ENCODE measurements at places on chromosomes 1 and 21.
A peak's percentile ranks its signal among the peaks of the same experiment; 100 is the strongest.

DNA sequence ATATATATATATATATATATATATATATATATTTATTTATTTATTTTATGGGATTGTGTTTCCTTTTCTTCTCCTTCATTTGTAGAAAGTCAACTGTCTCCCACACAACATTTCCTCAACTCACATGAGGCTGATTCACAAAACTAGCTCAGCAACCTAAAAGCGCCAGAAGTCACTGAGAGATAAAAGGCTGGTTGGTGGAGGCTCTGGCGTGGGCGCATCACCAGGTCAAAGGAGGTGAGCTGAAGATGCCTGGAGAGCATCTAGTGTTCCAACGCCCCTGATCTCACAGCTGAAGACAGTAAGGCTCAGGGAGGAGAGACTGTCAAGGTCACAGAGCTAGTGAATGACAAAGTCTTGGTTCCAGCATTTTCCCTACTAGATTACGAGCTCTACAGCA, 78.0 kb downstream of the HLCS start:
- no peak for DNase-seq

DNA sequence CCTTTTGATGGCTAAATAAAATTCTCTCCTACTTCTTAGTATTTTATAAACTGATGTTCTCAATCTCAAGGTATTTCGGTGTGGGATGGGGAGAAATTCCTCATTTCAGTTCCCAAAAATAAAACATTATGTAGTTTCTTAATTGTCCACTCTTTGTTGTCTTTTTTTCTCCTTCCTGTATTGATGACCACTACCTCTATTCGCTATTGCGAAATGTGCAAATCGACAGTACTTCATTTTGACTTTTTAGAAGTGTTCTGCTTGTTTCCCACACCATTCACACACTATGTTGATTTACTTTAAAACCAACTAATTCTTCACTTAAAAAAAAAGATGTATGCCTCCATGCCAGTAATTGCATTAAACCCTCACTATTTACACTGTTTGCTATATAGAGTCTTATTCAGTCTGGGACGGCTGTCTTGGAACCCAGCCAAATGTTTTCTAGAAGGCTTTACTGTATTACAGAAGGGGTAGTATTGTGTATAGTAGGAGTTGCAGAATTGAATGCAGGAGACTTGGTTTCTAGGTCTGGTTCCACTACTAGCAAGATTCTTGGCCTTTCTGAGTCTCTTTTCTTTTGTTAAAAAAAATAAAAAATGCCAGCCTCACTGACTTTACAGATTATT, 5.6 kb downstream of the RNF2 start:
- no peak for DNase-seq

GRCh38 chr1:108033550-108033951, 68.6 kb upstream of the VAV3 start:
- DNase-seq = no peak

DNA sequence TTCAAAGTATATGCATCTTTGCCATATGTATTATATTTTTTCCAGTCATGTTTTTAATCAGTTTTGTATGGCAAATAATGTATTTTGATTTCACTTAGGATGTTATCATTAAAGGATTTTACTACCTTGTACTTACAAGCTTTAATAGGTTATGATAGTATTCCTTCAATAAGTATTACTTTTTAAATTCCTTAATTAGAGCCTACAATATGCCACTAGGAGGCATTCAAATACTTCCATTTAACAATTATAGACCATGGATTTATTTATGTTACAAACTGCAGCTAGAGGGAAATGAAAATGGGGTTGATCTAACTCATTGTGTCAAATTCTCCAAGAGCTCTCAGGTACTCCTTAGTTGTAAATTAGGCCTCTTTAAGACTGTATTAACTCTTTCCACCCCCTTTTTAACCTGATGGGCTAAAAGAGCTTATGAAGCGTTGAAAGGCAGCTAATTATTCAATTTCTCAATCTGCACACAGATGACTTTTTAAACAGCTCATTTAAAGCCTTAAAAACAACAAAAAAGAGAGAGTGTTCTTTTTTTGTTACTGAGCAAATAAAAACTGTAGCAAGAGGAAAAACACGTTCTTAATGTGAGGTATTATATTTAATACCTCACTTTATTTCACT, 156.2 kb downstream of the DENND1B start:
- no peak for DNase-seq

- no peak for DNase-seq
Measured at GRCh38 chr1:225450491-225451191, 22.8 kb upstream of the LBR start.

DNA sequence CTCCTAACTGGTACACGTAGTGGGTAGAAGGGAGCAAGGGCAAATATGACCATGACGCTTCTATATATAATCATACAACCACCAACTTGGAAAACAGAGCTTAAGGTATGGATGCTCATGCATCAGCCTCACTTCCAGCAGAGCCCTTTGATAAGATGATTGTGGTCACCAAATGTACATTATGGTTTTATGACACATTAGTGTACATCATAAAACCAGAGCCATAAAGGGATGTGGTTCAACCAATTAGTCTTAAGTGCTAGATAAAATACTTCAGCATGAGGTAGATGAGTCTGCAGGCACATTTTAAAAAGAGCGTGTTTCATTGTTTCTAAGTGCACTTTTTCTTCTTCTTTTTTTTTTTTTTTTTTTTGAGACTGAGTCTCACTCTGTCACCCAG, 43.7 kb downstream of the NIBAN1 start:
- DNase-seq = no peak

- DNase-seq = peak; percentile 63
Measured at GRCh38 chr1:231724876-231725647, 98.5 kb downstream of the DISC1 start.

GRCh38 chr1:220825819-220826551, 39.3 kb downstream of the MTARC1 start:
- DNase-seq = no peak

DNA sequence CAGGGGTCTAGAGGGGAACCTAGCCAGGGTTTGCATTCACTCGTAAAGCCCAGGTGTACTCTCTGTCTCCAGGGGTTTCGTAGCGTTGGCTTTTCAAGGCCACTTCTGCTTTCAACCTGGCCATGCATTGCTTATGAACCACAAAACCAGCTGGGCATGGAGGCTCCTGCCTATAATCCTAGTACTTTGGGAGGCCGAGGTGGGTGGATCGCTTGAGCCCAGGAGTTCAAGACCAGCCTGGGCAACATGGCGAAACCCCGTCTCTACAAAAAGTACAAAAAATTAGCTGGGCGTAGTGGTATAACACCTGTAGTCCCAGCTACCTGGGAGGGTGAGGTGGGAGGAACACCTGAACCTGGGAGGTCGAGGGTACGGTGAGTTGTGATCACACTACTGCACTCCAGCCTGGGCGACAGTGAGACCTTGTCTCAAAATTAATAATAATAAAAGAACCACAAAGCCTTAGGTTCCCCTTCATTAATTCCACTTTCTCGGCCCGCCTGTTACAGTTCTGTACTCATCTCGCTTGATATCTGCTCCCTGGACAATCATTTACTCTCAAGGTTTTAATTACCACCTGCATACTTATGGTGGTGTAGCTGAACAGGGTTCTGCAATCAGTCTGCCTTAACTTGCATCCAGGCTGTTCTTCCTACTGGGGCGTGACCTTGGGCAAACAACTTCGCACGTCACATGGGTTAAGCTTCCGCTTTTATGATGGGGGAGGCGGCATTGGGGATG, 6.1 kb downstream of the SLC16A4 start:
- no peak for DNase-seq

DNA sequence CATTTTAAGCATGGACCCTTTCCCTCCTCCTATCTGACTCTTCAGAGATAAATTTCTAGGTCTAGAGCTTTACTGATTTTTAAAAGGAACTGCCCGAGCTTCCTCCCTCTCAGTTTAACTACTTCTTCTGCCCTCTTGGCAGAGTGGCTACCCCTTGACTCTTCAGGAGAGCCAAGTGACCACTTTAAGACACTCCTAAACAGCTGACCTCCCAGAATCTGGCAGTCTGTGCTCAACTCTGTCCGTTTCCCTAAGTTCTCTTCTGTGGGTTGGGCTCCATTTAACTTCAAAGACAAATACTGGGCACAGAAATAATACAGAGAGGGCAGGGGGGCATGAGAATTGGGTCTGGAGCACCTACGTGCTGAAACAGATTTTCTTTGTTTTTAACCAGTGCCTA, 196.3 kb upstream of the FOXD3 start:
- no peak for DNase-seq

DNA sequence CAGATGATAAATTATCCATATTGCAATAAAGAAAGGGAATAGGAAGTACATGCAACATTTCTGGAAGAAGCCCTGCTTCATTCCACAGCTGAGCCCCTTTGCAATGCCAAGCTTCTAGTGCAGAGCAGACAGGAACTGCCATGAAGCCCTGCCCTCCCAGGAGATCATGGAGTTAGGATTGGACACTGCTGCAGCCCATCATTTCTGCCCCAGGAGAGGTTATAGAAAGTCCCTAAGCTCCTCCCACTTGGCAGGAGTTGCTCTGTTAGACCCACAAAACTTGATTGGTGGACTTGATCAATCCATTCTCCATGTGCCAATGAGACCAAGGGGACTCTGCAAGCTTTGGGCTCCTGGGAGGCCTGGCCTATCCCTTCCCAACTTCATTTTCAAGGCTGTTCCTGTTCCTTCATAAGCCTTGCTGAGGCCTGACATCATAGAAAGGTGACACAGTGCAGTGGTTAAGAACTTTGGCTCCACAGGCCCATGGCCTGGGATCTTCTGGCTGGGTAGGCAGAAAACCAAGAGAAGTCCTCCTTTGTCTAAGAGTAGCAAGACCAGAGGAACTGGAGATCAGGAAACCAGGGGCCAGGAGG, 1.3 kb upstream of the LAPTM5 start:
- DNase-seq = peak; percentile 72

DNA sequence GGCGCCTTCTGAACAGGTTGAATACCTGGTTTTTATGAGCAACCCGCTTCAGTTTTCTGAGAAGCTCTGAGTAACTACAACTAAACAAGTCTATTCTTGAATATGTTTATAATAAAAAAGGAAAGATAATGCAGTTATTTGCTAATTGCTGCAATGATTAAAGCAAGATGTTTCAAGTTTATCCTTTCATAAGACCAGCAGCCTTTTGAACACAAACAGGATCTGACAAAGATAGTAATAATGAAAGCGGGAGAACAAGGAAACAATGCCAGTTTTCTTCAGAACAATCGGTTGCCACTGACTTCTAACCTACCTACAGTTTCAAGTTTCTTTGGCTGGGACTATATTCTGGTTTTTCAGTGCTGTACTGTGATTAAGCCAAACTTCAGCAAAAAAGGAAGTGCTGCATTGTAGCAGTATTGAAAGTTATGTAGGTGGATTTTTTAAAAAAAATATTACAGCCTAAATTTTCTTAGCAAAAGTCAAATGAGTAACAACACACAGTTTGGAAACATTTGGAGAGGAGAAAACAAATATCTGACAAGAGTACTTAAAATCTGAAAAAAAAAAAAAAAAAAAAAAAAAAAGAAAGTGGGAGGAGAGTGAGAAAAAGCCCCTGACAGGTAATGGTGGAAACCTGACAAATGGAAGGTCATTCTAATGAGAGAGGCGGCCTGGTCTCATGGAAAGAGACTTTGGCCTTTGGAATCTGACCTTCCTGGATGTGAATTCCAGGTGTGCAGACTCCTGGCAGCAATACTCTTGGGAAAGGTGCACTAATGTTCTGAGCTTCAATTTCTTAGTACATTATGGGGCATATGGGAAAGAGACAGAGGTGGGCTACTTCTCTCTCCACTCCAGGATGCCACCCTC, 11.4 kb downstream of the KCNJ15 start:
- DNase-seq = no peak

DNA sequence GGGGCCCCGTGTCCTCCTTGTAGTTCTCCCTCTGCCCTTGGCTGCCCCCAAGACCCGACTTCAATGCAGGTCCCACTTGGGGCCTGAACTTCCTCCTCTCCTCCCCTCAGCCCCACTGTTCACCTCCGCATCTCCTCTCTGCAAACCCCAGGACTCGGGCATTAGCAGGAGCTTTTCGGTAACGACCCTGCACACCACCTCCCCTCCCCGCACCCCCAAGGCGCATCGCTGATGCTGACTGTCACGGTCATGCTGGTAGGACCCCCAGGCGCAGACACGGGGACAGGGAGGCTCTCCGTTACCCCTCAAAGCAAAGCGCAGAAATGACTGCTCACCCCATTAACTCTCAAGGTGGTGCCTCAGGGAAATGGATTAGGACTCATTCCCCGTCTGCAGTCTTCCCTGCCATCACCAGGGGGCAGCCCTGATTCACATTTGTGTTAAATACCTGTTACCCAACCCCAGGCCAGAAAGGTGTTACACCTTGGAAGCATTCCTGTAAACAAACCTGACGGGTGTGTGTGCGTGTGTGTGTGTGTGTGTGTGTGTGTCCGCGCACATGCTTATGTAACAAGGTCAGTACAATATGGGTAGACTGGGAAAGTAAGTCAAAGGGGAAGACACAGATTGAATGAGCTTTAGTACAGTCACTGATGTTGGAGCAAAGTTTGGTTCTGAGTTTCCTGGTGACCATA, 6.4 kb upstream of the GUCA2B start:
- peak; percentile 91 for DNase-seq

- no peak for DNase-seq
Measured at GRCh38 chr1:237471956-237472355, 418.8 kb downstream of the ZP4 start.

DNA sequence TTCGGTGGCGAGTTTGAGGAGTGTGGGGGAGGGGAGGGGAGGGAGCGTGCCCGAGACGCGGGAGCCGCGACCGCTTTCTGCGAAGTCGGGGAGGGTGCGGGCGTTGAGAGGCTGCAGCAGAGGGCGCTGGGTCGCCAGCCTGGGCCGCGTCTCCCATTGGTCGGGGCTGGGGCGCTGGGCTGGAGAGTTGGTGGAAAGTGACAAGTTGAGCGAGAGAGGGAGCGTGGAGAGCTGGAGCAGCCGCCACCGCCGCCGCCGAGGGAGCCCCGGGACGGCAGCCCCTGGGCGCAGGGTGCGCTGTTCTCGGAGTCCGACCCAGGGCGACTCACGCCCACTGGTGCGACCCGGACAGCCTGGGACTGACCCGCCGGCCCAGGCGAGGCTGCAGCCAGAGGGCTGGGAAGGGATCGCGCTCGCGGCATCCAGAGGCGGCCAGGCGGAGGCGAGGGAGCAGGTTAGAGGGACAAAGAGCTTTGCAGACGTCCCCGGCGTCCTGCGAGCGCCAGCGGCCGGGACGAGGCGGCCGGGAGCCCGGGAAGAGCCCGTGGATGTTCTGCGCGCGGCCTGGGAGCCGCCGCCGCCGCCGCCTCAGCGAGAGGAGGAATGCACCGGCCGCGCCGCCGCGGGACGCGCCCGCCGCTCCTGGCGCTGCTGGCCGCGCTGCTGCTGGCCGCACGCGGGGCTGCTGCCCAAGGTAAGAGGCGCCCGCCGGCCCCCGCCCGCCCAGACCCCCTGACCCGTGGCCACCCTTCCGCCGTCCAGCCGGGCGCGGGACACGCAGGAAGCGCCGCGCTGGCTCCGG, at the start of gene ROR1:
TSS of gene ROR1 (plus strand) at position 203 of the 802 bp plus-strand sequence.
- peak; percentile 87 for DNase-seq

- no peak for DNase-seq
Measured at GRCh38 chr21:35316933-35317332, 267.8 kb upstream of the RUNX1 start.

GRCh38 chr1:170661646-170662411, 2.1 kb upstream of the PRRX1 start:
- no peak for DNase-seq

- DNase-seq = no peak
Measured at GRCh38 chr1:218957971-218958370, 215.7 kb upstream of the LYPLAL1 start.

- no peak for DNase-seq
Measured at GRCh38 chr21:41059871-41060270, 108.1 kb upstream of the BACE2 start.

All from activated CD4-positive, alpha-beta T cell treated with anti-CD3 and anti-CD28 coated beads, Interleukin-2, amount 10 ng/mL, durations not matched to agents 24 days and 14 days (primary cell).